ENCODE measurements at places on chromosomes 3 and 15. TPM values are rescaled to one million over a fixed set of nuclear protein-coding genes. Genes with fewer than 3 reads are reported as not detected.

GRCh38 chr15:80611543-80612080, 83.5 kb upstream of the ABHD17C start:
- no peak for DNase-seq
- no peaks in the 10 kb centered on the region for H3K4me1 ChIP-seq
- no peak overlapping the region for H3K27ac ChIP-seq
- H3K4me3 ChIP-seq: no peak overlapping the region
- H3K27me3 ChIP-seq: no peaks in the 10 kb centered on the region

GRCh38 chr3:135792174-135792573, 173.4 kb upstream of the PPP2R3A start:
- DNase-seq: no peak
- H3K4me3 ChIP-seq: no peak overlapping the region
- H3K4me1 ChIP-seq: no peaks in the 10 kb centered on the region

The TRH gene
- total RNA-seq: not detected

GRCh38 chr3:186683979-186684378, 18.2 kb downstream of the HRG start:
- H3K27ac ChIP-seq: no peak overlapping the region
- H3K27me3 ChIP-seq: no peaks in the 10 kb centered on the region
- H3K4me1 ChIP-seq: no peaks in the 10 kb centered on the region

DNA sequence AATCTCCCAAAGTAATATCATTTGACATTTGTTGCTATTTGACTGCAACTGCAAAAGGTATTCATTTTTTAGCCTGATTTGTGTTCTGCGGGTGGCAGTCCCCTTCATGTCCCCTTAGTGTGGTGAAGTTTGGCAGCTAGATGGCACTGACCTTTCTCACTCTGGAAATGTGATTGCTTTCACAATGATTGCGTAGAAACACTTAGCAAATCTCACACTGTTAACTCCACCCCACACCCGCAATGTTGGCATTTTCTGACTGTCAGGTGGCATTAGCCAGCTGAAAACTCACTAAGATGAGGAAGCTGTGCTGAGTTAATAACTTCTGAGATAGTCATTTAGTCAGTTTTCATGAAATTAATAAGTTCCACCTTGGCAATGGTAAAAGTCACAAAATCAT, 76.9 kb downstream of the TRIM69 start:
- peak; percentile 63 for DNase-seq
- no peak overlapping the region for H3K4me3 ChIP-seq
- H3K4me1 ChIP-seq: no peaks in the 10 kb centered on the region
- H3K27me3 ChIP-seq: no peaks in the 10 kb centered on the region

DNA sequence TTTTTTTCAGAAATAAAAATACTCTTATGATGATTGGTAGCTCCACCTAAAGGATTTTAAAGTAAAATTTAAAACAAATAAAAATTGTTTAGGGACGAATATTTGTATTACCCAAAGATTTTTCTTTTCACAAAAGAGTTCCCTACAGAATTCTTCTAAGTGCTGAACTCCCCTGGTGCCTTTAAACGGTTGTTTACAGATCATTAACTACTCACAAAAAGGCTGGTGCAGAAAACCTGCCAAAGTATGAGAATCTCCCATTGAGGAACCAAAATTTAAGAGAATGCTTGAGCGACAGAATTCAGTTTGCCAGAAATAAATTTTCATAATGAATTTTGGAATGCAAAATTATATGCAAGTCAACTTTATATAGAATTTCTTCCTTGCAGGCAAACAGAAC, 497.8 kb upstream of the NR2F2 start:
- H3K36me3 ChIP-seq: no peaks in the 10 kb centered on the region
- H3K4me3 ChIP-seq: no peak overlapping the region
- no peak for DNase-seq
- no peak overlapping the region for H3K27ac ChIP-seq
- no peaks in the 10 kb centered on the region for H3K4me1 ChIP-seq
- H3K27me3 ChIP-seq: no peaks in the 10 kb centered on the region

GRCh38 chr15:32959077-32959476, 235.4 kb downstream of the FMN1 start:
- no peak overlapping the region for H3K27ac ChIP-seq
- no peaks in the 10 kb centered on the region for H3K27me3 ChIP-seq
- no peaks in the 10 kb centered on the region for H3K36me3 ChIP-seq
- no peak overlapping the region for H3K4me3 ChIP-seq
- DNase-seq: no peak

DNA sequence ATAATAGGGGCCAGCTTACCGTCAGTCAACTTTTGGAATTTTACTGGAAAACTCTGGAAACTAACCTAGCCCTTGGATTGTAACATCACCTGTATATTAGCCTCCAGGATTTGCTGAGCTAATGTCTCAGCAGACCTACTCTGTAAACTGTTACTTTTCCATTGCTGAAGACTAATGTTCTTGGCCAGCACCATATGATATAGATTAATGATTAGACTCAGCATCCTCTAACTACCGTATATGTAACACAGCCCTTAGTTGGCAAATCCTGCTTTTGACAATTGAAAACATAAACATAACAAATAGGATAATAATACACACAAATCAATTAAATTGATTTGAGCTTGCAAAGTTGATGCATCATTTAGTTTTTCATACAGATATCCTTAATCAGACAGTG, 26.6 kb upstream of the GBE1 start:
- no peak for DNase-seq
- no peak overlapping the region for H3K27ac ChIP-seq
- H3K36me3 ChIP-seq: no peaks in the 10 kb centered on the region
- H3K4me1 ChIP-seq: no peaks in the 10 kb centered on the region

The CLRN1 gene
- not detected for total RNA-seq

The HESX1 gene
- 0.42 TPM for total RNA-seq

The NTRK3 gene
- 1.5 TPM for total RNA-seq

DNA sequence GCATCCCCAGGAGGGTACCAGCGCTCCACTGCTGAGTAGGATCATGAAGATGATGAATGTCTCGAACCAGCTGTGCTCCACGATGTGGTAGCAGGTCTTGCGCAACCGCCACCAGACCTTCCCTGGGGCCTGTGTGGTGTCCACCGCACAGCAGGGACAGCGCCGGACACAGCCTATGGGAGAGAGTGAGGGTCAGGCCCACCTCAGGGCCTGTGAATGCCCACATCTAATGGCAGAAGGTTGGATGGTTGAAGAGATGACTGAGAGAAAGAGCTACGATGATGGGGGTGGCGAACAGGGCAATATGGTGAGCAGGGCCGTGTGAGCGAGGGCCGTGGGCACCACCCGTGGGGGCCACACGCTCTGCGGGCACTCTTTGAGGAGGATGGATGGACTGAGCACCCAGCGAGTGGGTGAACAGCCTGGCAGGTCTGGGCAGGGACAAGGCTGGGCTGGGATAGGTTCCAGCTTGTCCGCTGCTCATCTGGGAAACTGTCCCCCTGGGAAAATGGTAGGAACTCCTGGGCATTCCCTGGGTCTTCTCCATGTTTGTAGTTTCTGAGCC, 74.1 kb downstream of the SCN5A start:
- H3K4me1 ChIP-seq: no peaks in the 10 kb centered on the region
- H3K27ac ChIP-seq: no peak overlapping the region
- no peak overlapping the region for H3K4me3 ChIP-seq
- no peak for DNase-seq
- H3K27me3 ChIP-seq: no peaks in the 10 kb centered on the region
- no peaks in the 10 kb centered on the region for H3K36me3 ChIP-seq

DNA sequence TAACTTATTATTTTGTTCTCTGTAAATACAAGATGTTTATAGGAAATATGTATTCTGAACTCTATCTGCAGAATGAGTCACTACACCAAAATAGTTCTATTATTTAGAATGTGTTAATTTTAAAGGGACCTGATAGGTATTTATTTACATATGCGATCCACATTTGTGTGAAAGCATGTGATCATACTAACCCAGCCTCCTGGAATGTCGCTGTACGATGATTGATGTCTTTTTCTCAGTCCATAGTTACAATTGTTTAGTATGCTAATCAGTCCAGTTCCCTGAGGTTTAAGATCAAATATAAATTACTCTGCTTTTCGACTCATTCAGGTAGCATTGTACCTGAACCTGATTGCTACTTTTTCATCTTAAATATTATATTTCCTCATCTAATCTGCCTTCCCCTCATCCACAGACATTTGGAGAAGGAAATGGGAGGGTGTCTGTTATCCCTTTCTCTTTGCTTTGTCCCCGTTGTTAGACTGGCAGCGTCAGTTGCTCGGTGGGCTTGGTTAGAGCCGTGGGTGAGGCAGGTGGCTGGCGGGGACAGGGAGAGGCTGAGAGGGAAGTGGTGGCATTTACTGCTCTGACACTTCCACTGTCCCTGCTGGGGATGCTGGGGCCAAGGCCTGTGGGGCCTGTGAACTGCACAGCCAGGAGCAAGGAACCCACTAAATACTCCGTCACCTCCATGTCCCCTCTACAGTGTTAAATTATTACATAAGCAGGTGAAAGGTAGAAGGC, 27.8 kb upstream of the NR2E3 start:
- no peak for DNase-seq
- H3K4me1 ChIP-seq: no peaks in the 10 kb centered on the region
- no peaks in the 10 kb centered on the region for H3K27me3 ChIP-seq
- H3K27ac ChIP-seq: no peak overlapping the region

GRCh38 chr3:14510838-14511622, 29.1 kb downstream of the GRIP2 start:
- H3K4me1 ChIP-seq: no peaks in the 10 kb centered on the region
- no peak overlapping the region for H3K27ac ChIP-seq
- no peaks in the 10 kb centered on the region for H3K27me3 ChIP-seq
- H3K36me3 ChIP-seq: no peaks in the 10 kb centered on the region
- no peak for DNase-seq
- no peak overlapping the region for H3K4me3 ChIP-seq

DNA sequence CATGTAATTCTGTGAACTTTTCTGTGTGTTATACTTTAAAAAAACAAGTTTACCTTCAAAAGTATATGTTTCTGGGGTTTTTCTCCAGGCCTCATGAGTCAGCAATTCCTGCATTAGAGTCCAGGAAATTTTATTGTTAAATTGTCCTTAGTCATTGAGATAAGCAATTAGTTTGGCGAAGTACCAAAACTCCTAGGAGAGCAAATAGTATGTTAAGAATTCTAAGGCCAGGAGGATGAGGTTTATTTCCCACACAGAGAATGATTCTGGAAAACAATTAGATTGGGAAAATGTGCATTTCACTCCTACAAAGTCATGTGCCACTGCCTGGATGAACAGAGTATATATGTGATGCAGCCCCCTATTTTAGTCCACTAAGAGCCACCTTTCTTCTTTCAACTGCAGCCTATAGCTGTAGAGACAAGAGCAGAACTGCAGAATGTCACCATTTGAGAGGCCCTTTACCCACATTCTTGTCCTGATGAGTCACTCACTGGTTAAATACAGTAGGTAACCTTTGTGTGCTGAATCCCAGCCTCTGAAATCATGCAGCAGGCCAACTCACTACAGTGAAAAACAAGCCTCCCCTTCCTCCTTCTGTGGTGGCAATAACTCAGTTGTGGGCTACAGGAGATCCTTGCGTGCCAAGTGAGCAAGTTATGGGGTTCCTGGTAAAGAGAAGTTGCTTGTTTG, 452.8 kb upstream of the THBS1 start:
- H3K36me3 ChIP-seq: no peaks in the 10 kb centered on the region
- H3K4me3 ChIP-seq: no peak overlapping the region
- no peaks in the 10 kb centered on the region for H3K27me3 ChIP-seq
- DNase-seq: peak; percentile 32

The CACNA2D3 gene
- 0.98 TPM for total RNA-seq

The PTH1R gene
- 0.69 TPM for total RNA-seq

The PLA2G4E gene
- not detected for total RNA-seq

DNA sequence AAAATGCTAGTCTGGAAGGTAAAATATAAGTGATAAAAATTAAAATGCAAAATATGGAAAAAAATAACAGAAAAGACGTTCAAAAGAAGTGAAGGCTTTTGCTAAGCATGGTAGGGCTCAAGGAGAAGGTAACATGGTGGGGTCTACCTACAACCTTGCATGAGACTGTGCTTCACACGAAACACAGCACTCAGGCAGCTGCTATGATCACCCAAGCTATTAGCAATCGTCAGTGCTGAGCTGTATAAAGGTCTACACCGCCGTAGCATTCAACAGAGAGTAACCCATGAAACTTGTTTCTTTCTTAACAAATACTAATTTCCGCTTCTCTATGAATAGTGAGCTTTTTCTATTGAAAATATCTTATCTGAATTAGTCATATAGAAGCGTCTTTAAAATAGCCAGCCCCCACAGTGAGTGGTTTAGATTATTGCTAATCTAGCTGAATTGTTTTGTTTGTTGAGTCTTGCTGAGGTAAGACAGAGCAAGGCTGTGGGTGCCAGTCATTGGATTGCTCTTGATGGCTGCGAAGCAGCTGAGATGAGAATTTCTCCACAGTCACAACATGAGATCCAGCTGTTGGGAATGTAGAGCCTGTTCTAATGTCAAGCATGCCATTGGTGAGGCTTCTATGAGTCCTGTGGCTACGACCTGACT, 230.0 kb downstream of the KLF13 start:
- no peak for DNase-seq
- no peaks in the 10 kb centered on the region for H3K27me3 ChIP-seq
- no peak overlapping the region for H3K27ac ChIP-seq

The CMC1 gene
- 29.7 TPM for total RNA-seq

The GOLGA6B gene
- total RNA-seq: not detected

DNA sequence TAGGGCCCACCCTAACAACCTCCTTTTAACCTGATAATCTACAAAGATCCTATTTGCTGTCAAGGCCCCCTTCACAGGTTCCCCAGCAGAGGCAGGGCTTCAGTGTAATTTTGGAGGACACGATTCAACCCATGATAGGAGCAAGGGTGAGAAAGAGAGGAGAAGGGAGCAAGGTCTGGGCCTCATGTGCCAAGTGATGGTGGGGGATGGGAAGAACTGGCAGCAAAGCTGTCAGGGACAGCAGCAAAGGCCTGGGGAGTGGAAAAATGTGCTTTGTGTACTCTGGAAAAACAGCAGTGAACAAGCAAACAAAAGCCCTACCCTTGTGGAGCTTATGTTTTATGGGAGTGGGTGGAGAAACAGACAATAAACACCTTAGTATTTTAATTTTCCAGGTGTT, 2.7 kb upstream of the GALNT15 start:
- DNase-seq: no peak
- H3K4me3 ChIP-seq: no peak overlapping the region
- no peaks in the 10 kb centered on the region for H3K4me1 ChIP-seq

The ANXA2 gene
- total RNA-seq: 816 TPM

The PPARG gene
- total RNA-seq: 85.2 TPM

GRCh38 chr15:43086551-43086950, 19.3 kb downstream of the UBR1 start:
- no peaks in the 10 kb centered on the region for H3K4me1 ChIP-seq
- no peaks in the 10 kb centered on the region for H3K36me3 ChIP-seq
- H3K4me3 ChIP-seq: no peak overlapping the region
- H3K27me3 ChIP-seq: no peaks in the 10 kb centered on the region
- DNase-seq: no peak
- no peak overlapping the region for H3K27ac ChIP-seq

GRCh38 chr3:160355826-160356225, 43.2 kb downstream of the IFT80 start:
- no peak overlapping the region for H3K27ac ChIP-seq
- DNase-seq: no peak
- H3K36me3 ChIP-seq: no peaks in the 10 kb centered on the region
- no peaks in the 10 kb centered on the region for H3K4me1 ChIP-seq
